Activated CD4-positive, alpha-beta T cell treated with anti-CD3 and anti-CD28 coated beads for 48 hours (primary cell): ENCODE measurements at places on chromosomes 5 and 9.

DNA sequence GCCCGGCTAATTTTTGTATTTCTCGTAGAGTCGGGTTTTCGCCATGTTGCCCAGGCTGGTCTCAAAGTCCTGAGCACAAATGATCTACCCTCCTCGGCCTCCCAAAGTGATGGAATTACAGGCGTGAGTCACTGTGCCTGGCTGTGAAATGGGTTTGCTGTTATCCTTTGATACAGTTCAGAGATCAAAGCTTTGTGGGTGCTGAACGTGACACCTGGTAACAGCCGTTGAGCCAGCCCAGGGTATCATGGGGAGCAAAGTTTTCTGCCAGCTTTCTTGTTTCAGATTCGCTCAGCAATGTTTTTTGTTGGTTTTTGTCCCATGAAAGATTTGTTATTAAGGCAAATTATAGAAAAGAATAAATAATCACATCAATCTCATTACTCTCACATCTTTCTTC, 68.9 kb upstream of the LPAR1 start:
- DNase-seq = no peak

- no peak for DNase-seq
These were observed 464.2 kb downstream of the SPOCK1 start for GRCh38 chr5:137034764-137035479.

- no peak for DNase-seq
These were observed 63.2 kb downstream of the SERINC5 start for GRCh38 chr5:80192507-80193241.

GRCh38 chr5:75138689-75139088, 86.3 kb upstream of the GCNT4 start:
- DNase-seq = no peak

DNA sequence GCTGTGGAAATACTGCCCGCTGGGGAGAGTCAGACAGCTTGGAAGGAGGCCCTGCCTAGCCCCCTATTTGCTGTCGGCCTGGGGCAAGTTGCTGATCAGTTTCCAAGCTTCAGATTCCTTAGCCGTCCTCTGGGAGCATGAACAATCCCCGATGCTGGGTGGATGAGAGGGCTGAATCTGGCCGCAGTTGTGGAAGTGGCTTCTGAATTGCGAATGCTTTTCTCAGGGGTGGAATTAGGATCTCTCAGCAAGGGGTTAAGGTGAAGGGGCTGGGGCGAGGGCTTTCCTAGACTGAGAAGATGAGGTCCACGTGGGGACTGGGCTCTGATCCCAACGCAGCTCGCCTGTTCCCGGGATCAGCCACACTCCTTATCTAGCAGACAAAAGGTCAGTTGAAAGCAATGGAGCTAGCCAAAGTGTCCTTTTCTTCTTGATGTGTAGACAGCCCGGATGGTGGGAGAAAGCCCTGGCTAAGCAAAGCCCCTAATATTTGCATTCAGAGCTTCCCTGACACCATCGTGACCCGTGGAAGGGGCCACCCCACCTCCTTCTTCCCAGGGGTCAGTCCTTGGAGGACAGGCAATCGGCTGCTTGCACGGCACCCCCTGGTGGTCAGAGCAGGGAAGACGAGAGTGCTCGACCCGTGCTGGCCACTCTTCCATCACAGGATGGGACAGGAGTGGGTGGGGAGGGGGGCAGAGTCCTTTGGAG, 54.9 kb downstream of the COL15A1 start:
- DNase-seq = peak; percentile 77

GRCh38 chr5:15993919-15994318, 185.7 kb downstream of the MARCHF11 start:
- no peak for DNase-seq

- DNase-seq = no peak
These were observed 220.3 kb upstream of the IER5L start for GRCh38 chr9:129398101-129398960.

GRCh38 chr9:123475407-123475806, 119.4 kb downstream of the CRB2 start:
- no peak for DNase-seq

GRCh38 chr5:81181576-81182316, 51.4 kb upstream of the CKMT2 start:
- no peak for DNase-seq

DNA sequence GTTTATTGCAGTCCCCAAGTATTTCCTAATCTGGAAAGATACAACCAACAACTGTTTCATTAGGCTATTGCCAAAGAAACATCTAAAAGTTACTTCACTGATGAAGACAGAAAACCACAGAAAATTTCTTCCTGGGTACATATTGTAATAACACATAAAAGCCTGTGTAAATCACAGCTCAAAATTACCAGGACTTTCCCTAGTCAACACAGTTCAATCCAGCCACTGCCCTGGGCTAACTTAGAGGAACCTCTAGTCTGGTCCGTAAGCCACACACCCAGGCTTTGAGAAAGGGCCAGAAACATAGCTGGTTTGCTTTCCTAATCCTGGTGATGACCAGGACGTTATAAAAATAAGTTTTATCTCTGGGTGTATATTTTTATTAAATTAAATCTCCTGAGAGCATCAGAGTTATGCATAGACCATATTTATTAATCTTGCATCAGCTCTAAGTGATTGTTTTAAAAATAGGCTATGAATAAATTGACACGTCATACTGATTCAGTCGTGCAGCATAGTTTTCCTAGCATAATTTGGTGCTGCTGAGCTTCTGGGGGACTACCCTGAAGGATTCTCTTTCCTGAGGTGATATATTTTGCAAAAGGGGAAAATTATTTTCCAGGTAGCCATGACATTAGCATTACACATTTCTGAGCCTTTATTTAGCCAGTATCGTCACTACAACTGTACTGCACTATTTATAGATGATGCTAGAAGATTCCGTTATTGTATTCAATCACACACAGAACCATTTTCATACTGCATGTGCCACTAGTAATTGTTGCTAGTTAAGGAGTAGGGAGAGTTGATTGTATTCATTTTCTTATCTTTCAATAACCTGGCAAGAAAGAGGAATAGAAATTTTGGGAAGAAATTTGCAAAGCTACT, 12.6 kb upstream of the MUSK start:
- no peak for DNase-seq

- no peak for DNase-seq
These were observed 294.6 kb upstream of the ACTBL2 start for GRCh38 chr5:57777174-57777581.

- no peak for DNase-seq
These were observed 2.4 kb upstream of the RNF145 start for GRCh38 chr5:159211729-159212174.

GRCh38 chr5:142259758-142260157, 65.1 kb downstream of the SPRY4 start:
- DNase-seq = no peak

- DNase-seq = no peak
These were observed 42.4 kb downstream of the NTRK2 start for GRCh38 chr9:84711936-84712335.

DNA sequence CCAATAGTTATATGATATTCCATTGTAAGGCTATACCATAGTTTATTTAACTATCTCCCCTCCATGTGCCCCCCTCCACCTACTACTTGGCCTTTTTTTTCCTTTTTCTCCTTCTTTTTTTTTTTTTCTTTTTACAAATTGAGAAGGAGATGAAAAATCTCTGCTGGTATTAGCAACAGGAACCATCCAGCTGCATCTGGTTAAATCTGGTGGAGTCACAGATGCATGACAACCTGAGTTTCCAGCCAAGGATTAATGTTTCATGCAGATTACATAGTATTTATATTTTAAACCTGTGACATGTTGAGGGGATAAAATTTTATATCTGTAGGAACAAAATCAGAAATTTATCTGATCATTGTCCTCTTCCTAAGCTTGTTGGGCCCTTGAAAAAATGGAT, 128.5 kb upstream of the IQGAP2 start:
- DNase-seq = no peak

- DNase-seq = no peak
These were observed 73.9 kb downstream of the ADAMTS2 start for GRCh38 chr5:179271428-179271734.

- no peak for DNase-seq
These were observed 1290.0 kb downstream of the EFNA5 start for GRCh38 chr5:106380736-106381135.

DNA sequence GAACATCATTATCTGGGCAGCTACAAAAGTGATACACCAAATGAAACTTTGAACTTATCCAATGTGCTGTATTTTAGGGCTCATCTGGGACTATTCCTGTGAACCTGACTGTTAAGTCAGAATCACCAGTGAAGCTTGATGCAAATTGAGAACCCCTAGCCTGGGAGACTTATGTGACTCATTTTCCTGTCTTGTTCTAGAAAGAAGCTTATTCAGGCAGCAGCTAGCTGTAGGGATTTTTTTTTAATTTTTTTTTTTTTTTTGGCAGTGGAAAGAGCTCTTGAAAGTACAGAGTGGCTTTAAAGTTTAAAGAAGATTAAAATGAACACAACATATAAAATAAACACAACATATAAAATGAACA, 81.1 kb upstream of the TNFAIP8 start:
- DNase-seq = no peak

DNA sequence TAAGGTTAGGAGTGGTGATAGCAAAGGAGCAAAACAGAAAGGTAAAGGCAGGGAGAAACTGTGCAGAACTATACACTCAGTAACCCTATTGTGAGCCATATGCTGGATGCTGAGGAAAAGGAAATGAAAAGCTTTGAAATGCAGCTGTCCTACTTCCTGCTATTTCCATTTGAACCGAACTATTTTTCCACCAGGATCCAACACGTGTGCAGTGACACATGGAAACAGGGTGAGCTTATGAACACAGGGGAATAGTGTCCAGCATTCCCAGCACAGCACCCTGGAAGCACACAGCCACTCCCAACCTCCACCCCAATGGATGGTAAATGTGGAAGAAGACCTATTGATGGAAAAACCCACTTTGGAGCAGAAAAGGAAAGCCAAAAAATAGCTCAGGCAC, 69.0 kb upstream of the SLC12A2 start:
- DNase-seq = no peak

GRCh38 chr9:121445986-121446385, 53.7 kb downstream of the GGTA1 start:
- peak; percentile 8 for DNase-seq

- no peak for DNase-seq
These were observed 436.5 kb downstream of the KIAA0825 start for GRCh38 chr5:94181895-94182294.

GRCh38 chr5:38442247-38442573, 114.2 kb downstream of the LIFR start:
- no peak for DNase-seq

DNA sequence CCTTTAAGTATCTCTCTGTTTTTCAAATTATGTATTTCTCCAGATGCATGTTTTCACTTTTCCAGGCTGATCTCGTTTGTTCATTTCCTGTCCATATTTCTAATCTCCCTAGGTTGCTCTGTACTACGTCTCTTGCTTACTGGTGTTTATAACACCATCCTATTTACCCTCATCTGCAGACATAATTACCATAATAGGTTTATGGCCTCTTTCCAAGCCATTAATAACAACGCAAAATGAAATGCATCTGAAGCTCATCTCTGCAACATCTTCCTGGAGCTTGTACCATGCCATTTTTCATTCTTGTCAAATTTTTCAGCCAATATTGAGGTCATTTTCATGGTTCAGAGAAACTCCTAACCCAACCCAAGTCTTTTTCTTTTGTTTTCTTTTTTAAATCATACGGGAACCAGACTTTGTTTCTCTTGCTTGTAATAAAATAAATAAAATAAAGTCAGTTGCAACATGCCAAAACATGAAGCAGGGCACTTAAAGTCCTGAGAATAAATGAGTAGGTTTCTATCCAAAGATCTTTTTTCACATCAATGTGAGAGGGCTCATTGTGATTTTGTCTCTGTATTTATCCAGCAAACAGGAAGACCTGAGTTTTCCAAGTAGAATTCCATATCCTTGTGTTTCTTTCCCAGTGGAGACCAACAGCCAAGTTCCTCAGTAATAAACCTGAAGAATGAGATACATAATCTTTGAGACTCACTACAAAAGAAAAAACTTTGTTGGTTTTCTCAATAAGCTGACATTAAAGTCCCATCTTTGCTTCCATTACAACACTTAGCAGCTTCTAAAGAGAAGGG, 37.0 kb downstream of the DPYSL3 start:
- DNase-seq = no peak
